HFF-Myc (cell line): ENCODE measurements at places on chromosomes 1 and 21.

DNA sequence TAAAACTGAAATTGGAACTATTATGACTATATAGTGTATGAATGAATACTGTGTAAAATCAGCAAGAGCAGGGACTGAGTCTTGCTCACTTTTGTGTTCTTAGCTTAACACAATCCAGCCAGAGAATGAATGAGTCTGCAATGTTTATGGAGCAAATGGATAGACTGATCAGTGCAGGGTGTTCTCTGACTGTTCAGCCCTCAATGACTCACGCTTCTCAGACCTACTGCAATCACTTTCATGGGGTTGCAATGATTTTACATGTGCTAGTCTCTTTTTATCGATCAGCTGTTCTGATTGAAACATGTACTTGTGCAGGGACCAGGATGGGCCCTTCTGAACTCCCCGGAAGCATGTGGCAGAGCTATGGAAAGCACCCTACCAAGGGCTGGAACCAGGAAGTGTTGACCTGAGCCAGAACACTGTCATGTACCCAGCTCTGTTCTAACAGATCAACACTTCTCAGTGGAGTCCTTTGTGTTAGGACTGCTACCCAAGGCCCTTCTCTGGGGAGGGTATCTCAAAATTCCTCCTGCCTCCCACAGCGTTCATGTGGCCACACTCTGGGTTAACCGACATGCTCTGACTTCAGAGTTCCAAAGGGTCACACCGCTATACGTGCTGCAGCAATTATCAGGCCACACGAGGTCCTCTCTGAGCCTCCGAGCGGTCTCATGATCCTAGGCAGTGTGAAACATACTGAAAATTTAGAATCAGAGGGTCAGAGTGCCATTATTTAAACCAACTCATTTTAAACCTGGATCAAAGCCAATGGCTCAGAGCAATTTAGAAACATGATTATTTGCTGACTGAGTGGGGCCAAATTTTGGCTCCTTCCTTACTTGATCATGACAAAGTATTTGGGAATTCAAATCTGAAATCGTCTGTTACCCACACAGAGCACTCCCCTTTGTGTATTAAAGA lies 35.2 kb downstream of the GRIK1 start:
- DNase-seq: no peak

GRCh38 chr1:53398576-53399365 lies 60.4 kb upstream of the DMRTB1 start:
- no peak for DNase-seq

GRCh38 chr1:43957407-43958040 lies 10.8 kb downstream of the IPO13 start:
- no peak for DNase-seq

DNA sequence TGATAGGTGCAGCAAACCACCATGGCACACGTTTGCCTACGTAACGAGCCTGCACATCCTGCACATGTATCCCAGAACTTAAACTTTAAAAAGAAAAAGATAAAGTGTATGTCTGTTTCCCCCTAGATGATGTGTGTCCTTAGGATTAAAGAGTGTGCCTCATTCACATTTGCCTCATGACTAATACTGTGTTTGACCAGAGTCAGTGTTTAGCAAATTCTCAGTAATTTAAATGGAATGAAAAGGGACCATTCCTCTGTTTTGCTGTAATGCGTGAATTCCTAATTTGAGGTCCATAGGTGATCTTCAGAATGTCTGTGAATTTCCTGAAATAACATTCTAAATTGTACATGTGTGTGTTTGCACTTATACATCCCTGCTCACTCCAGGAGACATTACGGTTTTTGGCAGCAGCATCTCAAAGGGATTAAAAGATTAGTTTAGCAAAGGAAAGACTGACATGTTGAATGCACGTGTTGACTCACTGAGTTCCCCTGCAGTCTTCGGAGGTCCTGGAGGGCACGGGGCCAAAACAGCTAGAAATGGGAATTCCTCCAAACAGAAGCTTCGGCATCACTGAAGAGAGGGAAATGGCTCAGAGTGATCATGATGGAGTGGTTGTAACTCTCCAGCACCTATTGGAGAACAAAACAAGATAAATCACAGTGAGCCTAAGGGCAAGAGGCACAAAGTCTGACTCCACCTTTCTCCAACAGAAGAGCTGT lies 19.1 kb upstream of the SLC35F3 start:
- DNase-seq: peak; percentile 46

- no peak for DNase-seq
Observed at GRCh38 chr1:183027031-183027430, 3.8 kb downstream of the LAMC1 start.

- DNase-seq: no peak
Observed at GRCh38 chr1:57132993-57133622, 167.3 kb upstream of the C8B start.
